CD4-positive, alpha-beta T cell (primary cell): ENCODE measurements at places on chromosomes 13 and 19. TPM values are rescaled to one million over a fixed set of nuclear protein-coding genes. Genes with fewer than 3 reads are reported as not detected.

The ZNF8 gene
- 9.6 TPM for total RNA-seq

The SAFB2 gene
- total RNA-seq = 238 TPM

The TMTC4 gene
- 9.3 TPM for total RNA-seq

The DIRAS1 gene
- not detected for total RNA-seq

The IPO5 gene
- 73.3 TPM for total RNA-seq

The IGFL1 gene
- not detected for total RNA-seq

The ZNF135 gene
- total RNA-seq = 1.4 TPM
